ENCODE measurements at places on chromosomes 1 and 21.

DNA sequence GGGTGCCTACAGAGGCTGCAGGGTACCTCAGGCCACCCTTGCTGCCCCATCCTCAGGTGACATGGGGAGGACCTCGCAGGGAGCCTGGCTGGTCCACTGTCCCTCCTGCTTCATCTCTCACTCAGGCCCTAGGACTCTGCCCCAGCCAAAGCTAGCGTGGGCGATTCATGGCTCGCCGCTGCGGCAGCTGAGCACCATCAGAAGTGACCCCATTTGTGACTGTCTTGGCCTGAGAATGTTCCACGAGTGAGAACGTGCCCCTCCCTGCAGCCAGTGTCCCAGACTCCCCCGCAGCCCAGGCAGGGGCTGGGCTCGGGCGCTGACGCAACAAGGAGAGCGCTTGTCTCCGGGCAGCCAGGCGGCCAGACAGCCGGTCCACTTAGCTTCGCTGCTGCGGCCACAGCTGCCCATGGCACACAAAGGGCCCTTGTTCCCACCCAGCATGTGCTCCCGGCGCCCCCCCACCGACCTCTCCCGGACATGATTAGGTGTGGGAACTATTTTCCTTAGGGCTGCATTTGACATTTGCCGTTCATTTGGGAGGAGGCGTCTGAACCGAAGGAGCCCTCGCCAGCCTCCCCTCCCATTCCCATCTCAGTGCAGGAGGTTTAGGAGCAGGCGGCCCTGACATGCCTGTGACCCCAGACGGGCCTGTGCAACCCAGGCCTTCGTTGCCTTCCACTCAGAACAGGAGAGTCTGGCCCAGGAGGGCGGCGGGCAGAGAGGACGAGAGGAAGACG lies 19.3 kb upstream of the POFUT2 start:
- no peak for DNase-seq

GRCh38 chr21:25080141-25080540 lies 527.1 kb downstream of the MRPL39 start:
- no peak for DNase-seq

DNA sequence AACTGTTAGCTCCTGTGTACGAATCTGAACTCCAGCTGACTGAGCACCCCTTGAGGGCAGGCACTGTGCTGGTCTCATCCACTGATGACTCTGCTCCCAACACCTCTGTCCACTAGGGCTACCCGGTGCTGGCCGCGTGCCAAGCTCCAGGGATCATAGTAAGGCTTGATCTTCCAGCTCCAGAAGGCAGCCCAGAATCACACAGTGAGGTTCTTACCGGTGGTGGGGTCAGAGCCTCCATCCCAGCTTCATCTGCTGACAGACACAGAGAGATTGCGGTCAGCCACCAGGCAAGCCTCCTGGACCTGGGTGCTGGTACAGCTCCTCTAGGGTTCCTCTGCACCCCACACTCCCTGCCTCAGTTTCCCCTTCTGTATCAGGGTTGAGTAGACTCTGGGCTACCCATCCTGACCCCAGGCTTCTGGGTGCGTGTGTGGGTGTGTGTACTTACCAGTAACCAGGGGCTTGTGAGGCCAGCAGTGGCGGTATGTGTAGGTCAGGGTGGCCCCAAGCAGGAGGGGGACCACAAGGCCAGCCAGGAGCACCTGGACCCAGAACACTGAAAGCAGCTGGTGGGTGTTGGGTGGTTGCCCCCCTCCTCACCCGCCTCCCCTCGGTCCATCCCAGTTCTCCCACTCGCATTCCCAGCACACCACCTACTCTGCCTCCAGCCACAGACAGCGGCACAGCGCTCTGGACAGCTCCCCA lies 3.4 kb downstream of the TNFRSF25 start:
- no peak for DNase-seq

- no peak for DNase-seq
Measured at GRCh38 chr1:198361237-198361767, 179.2 kb downstream of the ATP6V1G3 start.

- no peak for DNase-seq
Measured at GRCh38 chr1:236089046-236089773, 24.3 kb upstream of the NID1 start.

DNA sequence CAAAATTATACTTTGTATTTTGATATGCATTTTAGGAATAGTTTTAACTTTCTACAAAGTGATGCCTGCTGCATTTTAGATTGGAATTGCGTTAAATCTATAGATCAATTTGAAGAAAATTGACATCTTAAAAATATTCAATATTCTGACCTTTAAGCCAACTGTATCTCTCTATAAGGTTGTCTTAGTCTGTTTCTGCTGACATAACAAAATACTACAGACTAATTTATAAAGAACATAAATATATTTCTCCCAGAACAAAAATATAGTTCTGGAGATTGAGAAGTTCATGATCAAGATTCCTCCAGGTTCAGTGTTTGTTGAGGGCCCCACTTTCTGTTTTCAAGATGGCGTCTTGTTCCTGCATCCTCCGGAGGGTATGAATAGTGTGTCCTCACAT lies 73.6 kb upstream of the NEGR1 start:
- DNase-seq: no peak

DNA sequence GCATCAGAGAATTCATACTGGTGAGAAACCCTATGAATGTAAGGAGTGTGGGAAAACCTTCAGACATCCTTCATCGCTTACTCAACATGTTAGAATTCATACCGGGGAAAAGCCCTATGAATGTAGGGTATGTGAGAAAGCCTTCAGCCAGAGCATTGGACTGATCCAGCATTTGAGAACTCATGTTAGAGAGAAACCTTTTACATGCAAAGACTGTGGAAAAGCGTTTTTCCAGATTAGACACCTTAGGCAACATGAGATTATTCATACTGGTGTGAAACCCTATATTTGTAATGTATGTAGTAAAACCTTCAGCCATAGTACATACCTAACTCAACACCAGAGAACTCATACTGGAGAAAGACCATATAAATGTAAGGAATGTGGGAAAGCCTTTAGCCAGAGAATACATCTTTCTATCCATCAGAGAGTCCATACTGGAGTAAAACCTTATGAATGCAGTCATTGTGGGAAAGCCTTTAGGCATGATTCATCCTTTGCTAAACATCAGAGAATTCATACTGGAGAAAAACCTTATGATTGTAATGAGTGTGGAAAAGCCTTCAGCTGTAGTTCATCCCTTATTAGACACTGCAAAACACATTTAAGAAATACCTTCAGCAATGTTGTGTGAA lies 12.8 kb downstream of the ZFP69B start:
- no peak for DNase-seq

DNA sequence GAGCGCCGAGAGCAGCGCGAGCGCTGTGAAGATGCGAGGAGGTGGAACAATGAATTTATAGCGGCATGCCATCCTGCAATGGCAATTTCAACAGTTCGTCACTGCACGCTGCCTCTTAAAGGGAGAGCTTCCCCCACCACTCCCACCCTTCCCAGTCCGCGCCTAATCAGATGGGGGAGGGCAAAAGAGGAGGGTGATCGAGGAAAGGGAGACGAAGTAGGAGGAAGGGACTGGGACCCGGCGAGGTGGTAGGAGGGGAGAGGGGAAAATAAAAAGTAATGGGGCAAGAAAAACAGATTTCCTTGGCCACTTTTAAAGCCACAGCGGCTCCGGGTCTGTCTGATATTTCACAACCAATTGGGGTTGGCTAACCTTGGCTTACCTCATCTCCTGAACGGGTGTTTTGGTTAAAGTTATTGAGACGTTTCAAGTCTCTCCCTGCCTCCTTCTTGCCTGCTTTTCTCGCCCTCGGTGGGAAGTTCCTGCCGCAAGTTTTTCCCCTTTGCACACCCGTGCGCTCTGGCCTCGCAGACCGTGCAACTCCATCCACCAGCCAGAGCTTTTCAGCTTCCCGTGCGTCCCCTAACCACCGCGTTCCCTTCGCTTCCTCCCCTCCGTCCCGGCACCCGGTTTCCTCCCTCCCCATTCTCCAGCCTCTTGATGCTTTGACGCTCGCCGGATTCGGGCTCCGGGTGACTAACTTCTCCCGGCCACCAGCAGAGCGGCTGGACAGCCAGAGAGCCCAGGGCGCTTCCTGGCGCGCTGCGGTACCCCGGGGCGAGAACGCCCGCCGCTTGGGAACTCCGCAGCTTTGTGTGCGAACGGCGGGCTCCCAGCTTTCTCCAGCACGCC lies at the start of gene ADAMTS5:
TSS of gene ADAMTS5 (minus strand) at position 27 of the 852 bp plus-strand sequence. CDS start 697 bp downstream, outside the sequence.
- DNase-seq: no peak

GRCh38 chr1:104294259-104294658 lies 544.6 kb downstream of the AMY1C start:
- DNase-seq: no peak

- DNase-seq: no peak
Measured at GRCh38 chr21:18026359-18026758, 207.2 kb upstream of the C21orf91 start.

- DNase-seq: no peak
Measured at GRCh38 chr1:99445486-99445885, 181.2 kb downstream of the PLPPR4 start.

DNA sequence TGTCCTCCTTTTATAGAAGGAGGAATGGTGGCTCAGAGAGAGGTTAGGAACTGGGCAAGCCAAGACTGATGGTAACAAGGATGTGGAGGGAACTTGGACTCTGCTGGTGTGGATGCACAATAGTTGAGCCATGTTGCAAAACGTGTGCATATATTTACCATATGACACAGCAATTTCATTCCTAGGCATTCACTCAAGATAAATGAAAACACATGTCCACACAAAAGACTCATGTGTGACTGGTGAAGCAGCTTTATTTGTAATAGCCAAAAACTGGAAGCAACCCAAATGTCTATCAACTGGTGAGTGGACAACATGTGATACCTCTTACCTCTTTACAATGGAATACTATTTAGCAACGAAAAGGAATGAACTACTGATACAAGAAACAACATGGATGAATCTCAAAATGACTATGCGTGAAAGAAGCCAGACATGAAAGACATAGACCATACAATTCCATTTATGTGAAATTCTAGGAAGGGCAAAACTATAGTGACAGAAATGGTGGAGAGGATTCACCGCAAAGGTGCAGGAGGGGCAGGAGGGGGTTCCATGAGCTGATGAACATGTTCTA lies 36.2 kb downstream of the CAMK2N1 start:
- no peak for DNase-seq

GRCh38 chr1:205939690-205940330 lies 3.4 kb downstream of the SLC26A9 start:
- DNase-seq: no peak

- DNase-seq: no peak
Measured at GRCh38 chr1:65769636-65770035, 23.1 kb upstream of the PDE4B start.

DNA sequence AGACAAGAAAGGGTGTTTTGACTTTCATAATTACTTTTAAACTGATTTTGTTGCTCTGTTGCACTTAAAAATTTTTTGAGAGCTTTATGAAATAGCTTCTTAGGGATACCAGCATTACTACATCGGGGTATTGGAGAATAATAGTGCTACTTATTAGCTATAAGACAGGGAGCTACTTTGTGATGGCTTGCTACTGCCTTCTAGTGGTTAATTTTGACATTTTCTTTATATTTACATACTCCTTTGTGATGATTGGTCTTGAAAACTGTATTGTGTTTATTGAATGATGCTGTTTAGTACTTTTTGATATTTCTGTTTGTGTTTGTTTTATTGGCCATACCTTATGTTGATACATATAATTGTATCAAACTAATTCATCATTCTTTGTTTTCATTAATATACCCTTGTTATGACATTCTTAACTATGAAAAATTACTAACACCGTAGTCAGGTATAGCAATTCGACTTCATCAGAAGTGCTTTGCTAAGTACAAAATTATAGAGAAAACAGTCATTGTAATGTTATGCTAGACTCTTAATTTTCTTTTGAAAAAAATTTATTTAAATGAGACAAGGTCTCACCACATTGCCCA lies 85.5 kb downstream of the CLIC4 start:
- DNase-seq: no peak

DNA sequence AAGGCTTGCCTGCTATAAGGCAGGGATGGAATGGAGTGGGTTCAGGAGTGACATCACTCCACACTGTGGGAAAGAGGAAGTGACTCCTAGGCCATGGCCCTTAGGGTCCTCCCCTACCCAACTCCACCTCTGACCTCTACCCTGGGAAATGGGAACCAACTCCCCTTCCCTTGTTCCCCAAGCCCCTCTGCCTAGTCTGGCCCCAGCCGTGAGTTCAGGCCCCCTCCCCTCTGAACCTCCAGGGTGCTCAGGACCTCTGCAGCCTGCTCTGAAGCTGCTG lies 3.8 kb upstream of the GUCA2A start:
- no peak for DNase-seq

DNA sequence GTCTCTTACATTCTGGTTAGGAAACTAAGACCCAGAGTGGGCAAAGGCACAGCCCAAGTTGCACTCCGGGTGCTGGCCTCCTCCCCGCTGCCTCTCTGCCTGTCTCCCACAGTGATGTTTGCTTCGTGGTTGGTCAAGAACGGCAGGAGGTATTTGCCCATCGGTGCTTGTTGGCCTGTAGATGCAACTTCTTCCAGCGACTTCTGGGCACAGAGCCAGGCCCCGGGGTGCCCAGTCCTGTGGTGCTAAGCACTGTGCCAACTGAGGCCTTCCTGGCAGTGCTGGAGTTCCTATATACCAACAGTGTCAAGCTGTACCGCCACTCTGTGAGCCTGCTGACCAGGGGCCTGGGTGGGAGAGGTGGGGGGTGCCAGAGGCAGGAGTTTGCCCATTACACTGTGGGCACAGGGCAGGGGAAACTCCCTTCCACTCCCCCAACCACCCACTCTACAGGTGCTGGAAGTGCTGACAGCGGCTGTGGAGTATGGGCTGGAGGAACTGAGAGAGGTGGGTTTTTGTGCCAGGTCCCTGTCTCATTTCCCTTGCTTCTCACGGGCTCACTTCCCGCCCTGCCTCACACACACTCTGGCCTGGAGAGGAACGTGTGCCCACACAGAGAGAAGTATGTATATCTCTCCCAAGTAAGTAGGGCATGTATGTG lies 1.9 kb downstream of the BTBD19 start:
- DNase-seq: peak; percentile 52

DNA sequence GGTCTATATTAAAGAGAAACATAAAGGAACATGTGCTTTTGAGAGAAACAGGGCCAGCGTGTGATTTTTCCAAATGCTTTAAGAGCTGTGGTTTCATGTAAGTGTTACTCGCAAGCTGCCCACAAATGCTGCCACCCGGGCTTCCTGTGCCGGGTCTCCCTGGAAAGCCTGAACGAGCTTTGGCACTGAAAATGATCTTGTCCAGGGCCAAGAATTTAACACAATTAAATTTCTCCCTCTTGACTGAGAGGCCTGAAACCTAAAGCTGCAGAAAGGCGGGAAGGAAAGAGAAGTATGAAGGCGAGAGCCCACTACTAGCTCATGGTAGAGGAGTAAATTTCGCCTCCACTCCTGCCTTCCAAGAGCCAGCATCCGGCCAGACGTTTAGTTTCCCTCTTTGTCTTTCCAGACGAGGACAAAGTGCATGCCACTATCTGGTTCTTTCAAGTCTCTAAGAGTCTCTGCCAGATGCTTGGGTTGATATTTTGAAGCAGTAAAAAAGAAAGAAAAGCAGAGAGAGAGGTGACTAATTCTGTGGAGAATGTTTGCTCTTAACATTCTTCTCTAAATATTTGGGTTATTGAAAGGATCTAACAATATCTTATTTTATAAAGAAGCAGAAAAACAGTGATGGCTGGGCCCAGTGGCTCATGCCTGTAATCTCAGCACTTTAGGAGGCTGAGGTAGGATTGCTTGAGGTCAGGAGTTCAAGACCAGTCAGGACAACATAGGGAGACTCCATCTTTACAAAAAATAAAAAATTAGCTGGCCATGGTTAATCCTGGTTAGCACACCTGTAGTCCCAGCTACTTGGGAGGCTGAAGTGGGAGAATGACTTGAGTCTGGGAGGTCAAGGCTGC lies 100.0 kb upstream of the HNRNPU start:
- DNase-seq: no peak

- no peak for DNase-seq
Measured at GRCh38 chr21:35005077-35005476, 44.0 kb downstream of the RUNX1 start.

- DNase-seq: no peak
Measured at GRCh38 chr1:186089940-186090339, 285.1 kb downstream of the TPR start.

Measured in CD4-positive, alpha-beta T cell treated with Interferon gamma for 1 hour (primary cell).